ENCODE measurements at places on chromosomes 11 and 22.

DNA sequence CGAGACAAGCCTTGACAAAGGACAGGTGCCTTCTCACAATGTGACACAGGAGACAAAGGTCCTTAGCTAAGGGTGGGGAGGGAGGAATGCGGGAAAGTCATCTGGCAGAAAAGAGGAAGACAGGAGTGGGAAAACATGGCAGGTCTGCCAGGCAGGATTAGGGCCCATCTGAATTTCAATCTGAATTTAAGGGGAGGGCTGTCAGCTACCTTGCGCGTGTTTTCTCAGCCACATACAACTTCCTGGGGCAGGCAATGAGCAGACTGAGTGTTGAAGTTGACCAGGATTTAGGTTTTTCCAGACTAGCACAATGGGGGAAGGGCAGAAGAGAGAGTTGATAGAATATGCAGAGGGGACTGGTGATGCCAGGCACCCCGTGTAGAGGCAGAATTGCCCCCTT is 66.7 kb upstream of the LARGE1 start:
- no peak for DNase-seq

- no peak for DNase-seq
Observed at GRCh38 chr11:122354025-122354697, 238.1 kb upstream of the BLID start.

- peak; percentile 50 for DNase-seq
Observed at GRCh38 chr22:37896181-37896592, 9.9 kb upstream of the MICALL1 start.

- DNase-seq, result no peak
Observed at GRCh38 chr11:124760806-124761205, 1.3 kb downstream of the ESAM start.

DNA sequence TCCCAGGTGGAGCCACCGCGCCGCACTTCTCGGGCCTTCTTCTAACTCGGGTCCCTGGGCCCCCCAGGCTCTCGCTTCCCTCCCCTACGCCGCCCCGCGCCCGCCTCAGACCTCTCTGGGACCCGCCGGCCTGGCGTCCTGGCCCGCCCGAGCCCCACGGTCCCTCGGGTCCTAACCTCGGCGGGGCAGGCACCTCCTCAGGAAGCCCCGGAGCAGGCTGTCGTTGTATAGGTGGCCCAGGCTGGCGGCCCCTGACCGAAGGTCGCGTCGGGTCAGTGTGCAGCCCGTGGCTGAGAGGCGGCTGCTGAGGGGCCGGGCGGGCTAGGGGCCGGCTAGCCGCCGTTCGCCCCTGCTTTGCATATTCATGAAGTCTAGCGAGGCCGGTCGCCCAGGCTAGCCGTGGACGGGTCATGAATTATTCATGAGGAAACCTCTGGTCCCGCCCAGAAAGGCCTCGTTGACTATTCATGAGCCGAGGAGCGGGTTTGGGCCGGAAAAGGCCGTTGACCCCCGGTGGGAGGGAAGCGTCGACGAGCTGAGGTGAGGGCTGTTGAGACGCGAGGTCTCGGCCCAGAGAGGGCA is at the start of gene HORMAD2:
HORMAD2 (plus strand) TSS at position 513 of the 582 bp plus-strand sequence. CDS start 13,489 bp downstream, outside the sequence.
- DNase-seq, result peak; percentile 98

GRCh38 chr11:36162883-36163434 is 126.3 kb downstream of the COMMD9 start:
- DNase-seq, result no peak

DNA sequence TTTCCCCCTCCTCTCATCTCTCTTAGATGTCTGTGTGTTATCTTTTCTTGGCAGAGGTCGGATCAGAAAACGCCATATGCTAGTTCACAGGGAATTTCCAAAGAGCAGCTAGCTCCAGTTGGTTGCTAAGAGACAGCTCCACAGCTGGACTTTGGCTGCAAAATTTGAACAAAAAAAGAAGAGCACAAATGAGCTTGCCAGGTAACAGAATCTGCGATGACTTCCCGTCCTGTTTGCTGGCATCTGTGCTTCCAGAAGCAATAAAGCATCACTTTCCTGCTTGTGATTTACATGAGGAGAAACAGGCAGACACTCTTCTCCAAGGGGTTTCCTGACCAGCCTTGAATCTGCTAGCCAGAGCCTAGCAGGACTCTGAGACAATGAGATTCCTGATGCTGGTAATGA is 596.0 kb upstream of the B3GAT1 start:
- DNase-seq, result no peak

All from H9 (cell line).